ENCODE measurements at places on chromosomes 5 and 9.
A peak's percentile ranks its signal among the peaks of the same experiment; 100 is the strongest.

DNA sequence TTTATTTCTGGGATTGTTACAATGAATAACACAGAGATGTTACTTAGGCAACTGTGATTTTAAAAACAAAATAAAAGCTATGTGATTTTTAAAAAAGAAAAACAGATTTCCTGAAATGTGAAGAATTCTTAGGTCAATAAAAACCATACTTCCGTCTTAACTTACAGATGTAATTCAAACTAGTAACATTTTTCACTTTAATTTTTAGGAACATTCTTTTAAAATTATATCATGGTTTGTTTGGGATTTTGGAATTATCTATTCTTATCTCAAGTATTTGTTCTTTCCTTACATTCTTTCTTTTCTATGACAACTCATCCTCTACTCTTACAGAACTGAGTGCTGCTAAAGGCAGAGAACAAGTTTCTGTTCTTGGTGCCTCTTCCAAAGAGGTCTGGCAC, 159.5 kb downstream of the RAPGEF6 start:
- no peak for DNase-seq

GRCh38 chr9:33177086-33177485, 9.9 kb upstream of the B4GALT1 start:
- DNase-seq = no peak

GRCh38 chr5:20974426-20974825, 986.4 kb upstream of the CDH18 start:
- no peak for DNase-seq

DNA sequence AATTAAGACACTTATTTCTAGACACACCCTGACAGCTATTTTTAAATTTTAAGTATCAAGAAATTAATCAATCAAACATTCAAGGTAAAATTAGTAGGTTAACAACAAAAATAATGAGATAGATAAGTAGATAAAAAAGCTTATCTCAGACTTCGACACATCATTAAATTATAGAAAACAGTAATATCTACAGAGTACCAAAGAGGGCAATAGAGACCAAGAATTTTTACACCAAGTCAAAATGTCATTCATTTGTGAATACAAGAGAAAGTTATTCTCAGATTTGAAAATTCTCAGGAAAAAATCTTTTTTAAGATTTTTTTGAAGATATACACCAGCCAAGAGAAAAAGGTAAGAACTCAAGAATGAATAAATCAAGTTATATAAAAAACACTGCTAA, 445.6 kb downstream of the ACTL7B start:
- no peak for DNase-seq

DNA sequence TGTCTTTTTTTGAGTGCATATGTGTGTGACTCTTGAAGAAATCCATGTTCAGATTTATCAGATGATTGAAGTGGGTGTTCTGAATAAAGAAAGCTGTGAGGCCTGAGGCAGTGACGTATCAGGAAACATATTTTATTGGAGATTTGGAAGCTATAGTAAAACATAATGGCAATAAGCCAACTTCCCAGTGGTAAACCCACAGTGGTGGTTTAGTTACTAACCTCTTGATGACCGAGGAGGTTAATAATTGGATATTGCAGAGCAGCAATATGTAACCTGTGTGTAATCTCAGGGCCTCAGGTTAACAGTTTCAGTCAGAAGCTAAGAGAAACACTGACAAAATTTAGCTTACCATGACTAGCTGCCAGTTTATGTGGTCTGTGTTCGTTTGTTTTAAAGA, 6.9 kb downstream of the RGMB start:
- DNase-seq = no peak

DNA sequence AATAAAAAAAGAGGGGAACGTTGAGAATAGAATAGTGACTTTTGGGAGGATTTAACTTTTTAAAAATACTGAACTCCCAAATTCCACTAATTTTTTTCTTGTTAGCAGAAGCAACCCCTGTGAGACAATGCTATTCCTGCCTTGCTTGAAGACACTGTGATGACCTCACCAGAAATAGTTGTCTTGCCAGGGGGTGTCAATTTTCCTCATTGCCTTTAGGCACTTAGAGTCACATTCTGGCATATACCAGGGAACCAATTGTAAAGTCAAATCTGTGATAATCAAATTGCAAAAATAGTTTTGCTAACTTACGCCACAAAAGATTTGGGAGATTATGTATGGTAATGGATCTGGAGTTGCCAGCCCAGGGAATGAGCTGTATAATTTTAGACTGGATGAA, 42.8 kb upstream of the RPS23 start:
- DNase-seq = no peak

- DNase-seq = no peak
Observed at GRCh38 chr9:125755340-125755739, 8.2 kb downstream of the PBX3 start.

GRCh38 chr9:31556667-31557463, 827.6 kb upstream of the ACO1 start:
- no peak for DNase-seq

- DNase-seq = no peak
Observed at GRCh38 chr9:84385386-84386040, 45.0 kb upstream of the SLC28A3 start.

DNA sequence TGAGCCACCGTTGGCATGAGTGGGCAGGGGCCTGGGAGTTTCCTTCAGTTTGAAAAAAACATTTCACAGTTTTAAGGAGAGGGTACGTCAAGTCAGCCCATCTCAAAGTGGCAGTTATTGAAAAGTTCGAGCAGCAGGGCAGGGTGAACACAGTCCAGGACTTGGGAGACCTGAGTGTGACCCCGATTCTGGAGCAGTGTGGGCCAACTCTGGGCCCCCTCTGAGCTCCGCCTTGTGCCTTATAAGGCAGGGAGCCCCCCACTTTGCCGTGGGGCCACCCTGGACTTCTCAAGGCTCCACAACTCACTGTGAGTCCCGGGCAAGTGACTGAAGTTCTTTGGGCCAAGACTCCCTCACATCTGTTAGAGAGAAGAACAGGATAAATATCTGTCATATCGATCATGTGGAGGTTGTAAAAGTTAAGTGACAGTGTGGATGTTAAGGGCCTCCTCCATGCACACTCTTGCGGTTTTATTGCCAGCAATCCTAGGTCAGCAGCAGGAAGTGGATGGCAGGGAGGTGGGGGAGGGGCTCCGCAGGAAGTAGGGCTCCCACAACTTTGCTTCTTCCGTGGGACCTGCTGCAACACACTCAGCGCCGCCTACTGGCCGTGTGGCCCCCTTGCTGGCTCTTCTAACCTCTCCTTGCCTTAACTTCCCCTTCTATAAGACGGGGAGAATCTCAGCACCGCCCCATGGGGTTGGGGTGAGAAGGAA, 38.4 kb downstream of the HRH2 start:
- DNase-seq = peak; percentile 60

DNA sequence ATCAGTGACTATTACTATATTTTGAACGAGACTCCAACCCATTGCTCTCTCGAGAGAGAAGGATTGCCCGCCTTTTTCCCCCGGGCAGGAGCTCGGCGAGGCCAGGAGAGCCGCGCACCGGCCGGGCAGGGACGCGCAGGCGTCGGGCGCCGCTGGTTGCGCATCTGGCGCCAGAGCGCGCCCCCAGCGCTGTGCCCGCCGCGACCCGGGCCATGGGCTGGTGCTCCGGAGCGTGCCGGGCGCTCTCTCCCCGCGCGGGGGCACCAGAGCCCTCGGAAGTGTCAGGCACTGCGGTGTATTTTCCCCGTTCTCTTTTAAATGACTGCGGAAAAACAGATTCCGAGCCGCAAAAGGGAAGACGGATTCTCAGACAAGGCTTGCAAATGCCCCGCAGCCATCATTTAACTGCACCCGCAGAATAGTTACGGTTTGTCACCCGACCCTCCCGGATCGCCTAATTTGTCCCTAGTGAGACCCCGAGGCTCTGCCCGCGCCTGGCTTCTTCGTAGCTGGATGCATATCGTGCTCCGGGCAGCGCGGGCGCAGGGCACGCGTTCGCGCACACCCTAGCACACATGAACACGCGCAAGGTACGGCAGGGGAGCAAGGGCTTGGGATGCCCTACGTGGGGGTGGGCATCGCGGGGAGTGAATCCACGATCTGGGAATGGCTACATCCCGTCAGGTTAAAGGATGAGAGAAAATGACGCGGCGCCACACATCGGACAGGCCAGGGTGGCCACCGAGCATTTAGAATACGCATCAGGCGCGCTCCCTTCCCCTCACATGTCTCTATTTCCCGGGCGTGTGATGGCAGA, 1.1 kb upstream of the NTRK2 start:
- peak; percentile 6 for DNase-seq

DNA sequence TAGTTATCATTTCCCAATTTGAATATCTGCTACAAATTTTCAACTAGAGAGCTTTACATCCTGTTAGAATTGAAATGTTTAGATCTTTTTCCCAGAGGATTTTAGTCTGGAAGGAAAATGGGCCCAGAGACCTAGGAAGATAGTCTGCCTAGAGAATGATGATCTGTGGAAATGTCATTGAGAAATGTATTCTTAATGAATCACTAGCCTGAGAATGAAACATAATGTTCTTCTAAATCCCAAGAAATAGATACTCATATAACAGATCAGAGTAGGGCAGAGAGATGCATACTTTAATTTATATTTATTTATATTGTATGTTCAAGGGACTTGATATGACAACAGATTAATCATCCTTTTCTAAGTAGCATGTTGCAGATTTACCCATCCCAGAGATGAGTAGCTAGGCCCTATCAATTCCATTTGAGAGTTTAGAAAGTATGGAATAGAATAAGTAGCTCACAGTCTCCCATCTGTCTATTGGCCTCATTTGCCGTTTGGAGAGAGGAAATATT, 25.1 kb upstream of the SLC44A1 start:
- no peak for DNase-seq

GRCh38 chr5:17761326-17761725, 127.1 kb downstream of the TAF11L14 start:
- no peak for DNase-seq

DNA sequence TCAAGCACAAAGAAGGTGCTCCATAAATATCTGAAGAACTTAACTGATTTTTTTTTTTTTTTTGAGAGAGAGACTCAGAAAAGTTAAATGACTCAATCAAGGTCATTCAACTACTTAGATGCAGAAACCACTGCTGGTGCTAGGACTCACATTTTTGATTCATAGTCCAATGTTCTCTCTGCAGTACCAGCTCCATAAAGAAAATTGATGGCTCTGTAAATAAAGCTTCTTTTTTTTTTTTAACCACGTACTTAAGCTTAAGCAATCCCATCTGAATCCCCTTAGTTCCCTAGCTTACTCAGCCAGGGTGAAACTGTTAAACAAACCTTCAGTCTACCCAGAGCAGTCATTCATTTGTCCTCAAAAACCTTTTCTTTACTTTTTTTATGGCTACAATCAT, 657.0 kb upstream of the WWC1 start:
- DNase-seq = no peak

DNA sequence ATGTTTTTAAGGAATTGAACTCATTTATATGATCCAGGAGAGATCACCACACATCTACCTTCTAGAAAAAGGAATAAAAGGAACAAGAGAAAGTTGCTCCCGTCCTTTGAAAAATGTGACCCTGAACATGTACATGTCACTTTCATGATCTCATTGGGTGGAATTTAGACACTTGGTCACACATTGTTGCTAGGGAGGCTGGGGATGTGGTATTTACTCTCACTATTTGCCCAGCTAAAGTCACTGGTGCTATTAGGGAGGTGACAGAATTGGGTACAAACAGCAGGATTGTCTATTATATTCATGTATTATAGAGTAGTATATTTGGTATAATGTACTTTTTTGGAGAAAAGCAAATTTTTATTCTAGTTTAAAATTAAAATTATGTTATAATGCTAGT, 2.1 kb upstream of the CDH10 start:
- DNase-seq = no peak

GRCh38 chr9:71628247-71628646, 140.1 kb downstream of the CEMIP2 start:
- DNase-seq = no peak

GRCh38 chr9:12815888-12816287, 41.1 kb downstream of the LURAP1L start:
- DNase-seq = no peak

GRCh38 chr5:54619731-54620130, 102.2 kb downstream of the SNX18 start:
- DNase-seq = no peak

DNA sequence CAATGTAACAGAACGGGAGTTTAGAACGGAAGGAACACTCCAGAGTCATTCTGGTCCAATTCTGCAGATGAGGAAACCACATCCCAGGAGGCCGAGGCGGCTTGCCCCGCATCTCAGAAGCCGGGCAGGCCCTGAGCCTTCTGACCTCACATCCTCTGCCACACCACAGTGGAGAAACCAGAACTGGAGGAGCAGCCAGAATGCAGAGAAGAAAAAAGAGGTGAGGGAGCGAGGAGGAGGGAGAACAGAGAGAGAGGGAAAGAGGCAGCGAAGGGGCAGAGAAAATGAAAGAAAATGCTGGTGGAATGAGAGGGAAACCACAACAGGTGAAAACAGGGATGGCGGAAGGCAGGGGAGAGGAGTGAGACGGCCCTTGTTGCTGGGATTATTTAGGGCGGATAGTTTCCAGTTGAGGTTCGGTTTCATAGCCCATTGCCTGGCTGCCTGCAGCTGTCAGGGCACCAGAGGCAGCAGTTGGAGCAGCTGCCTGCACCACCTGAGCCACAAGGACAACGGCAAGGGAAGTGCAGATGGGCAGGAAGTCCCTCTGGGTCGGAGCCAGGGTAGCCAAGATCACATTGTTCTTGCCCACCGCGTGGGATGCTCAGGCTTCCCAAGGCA, at the start of gene HMHB1:
Gene HMHB1, plus strand, starts transcription at position 77 of the 621 bp plus-strand sequence.
- DNase-seq = no peak

GRCh38 chr5:55226934-55227663, at the start of gene MCIDAS:
Gene MCIDAS, minus strand, starts transcription at chr5:55227315. Its CDS starts 177 bp downstream, at chr5:55227138.
- peak; percentile 31 for DNase-seq

GRCh38 chr9:127092041-127092608, 30.3 kb downstream of the ANGPTL2 start:
- no peak for DNase-seq

GRCh38 chr9:34506623-34507022, 16.2 kb downstream of the ENHO start:
- no peak for DNase-seq

GRCh38 chr9:29775491-29775890, 2202.2 kb upstream of the C9orf72 start:
- no peak for DNase-seq

- no peak for DNase-seq
Observed at GRCh38 chr5:40227931-40228330, 451.8 kb upstream of the PTGER4 start.

Measured in stimulated activated CD4-positive, alpha-beta T cell treated with anti-CD3 and anti-CD28 coated beads, TNF-alpha, amount 100 ng/mL, for 24 hours (primary cell).